Uterus (tissue), 4 donors: ENCODE measurements at places on chromosomes 11 and 22. TPM values are rescaled to one million over a fixed set of nuclear protein-coding genes. Genes with fewer than 3 reads are reported as not detected.

RASSF10 gene
- total RNA-seq: not detected

PKP3 gene
- total RNA-seq: 1.5 TPM

MMP3 gene
- total RNA-seq: not detected

KCNA4 gene
- total RNA-seq: not detected

ARFGAP2 gene
- 105 TPM for total RNA-seq

BDNF gene
- total RNA-seq: not detected

UPK2 gene
- not detected for total RNA-seq

DNA sequence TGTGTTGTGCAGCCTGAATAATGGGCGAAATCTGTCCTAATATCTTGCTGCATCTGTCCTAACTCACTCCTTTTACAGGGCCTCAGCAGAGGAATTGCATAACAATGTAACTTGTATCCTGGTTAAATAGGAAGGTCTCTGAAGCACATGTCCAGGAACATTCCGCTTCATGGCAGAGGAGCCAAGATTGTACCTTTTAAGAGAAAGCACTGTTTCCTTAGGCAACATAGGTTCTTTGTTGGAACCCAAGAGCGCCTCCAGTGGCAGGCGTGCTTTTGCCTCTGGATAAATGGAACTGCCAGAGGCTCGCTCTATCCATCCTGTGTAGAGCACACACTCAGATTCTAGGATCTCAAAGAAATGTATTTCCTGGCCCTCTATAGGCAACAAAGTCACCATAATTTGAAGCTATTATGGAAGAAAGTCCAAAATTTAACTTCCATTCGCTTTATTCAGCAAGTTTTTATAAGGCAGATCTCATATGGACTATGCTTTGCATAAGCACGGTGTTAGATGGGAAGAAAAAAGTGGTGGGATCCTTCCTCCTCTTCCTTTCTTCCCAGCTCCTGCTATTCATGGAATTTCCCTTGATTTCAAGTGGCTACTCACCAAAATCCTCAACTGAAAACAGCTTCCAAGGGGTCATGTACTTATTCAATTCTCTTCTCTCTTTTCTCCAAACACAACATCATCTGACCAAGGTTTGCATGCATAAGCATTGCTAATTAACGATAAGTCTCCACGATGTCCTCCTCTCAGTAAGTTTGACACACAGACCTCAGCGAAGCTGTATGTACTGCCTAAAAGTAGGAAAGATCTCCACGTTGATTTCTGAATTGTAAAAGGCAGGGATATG, at the start of gene BLID:
BLID (minus strand) TSS at position 692 of the 856 bp plus-strand sequence; CDS start at position 399, 293 bp downstream.
- no peaks in the 10 kb centered on the region for H3K4me1 ChIP-seq
- DNase-seq: peak; percentile 54
- no peaks in the 10 kb centered on the region for H3K27me3 ChIP-seq
- H3K36me3 ChIP-seq: no peaks in the 10 kb centered on the region
- H3K27ac ChIP-seq: peak within 1 kb of the TSS; percentile 54
- no peak within 1 kb of the TSS for H3K4me3 ChIP-seq

DNA sequence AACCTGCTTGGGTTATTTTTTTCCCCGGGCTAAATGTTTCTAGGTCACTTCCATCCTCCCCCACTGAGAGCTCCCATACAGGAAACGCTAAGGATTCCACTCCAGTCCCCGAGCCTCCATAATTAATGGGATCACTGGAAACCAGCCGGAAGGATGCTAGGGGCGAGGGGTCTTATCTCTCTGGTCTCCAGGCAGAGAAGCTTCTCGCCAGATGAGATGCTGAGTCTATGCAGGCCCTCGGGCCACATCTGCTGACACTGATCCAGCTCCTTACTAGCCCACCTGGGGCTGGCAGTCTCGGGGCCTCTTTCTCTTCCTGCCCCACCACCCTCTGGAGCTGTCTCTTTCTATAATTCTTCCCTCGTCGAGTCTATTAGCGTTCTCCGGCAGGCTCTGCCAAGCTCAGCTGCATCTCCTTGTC, 125.9 kb upstream of the SYT13 start:
- DNase-seq: no peak
- no peak overlapping the region for H3K27ac ChIP-seq

- no peaks in the 10 kb centered on the region for H3K27me3 ChIP-seq
- no peaks in the 10 kb centered on the region for H3K4me1 ChIP-seq
Observed at GRCh38 chr22:46985507-46985882, 223.0 kb downstream of the TBC1D22A start.

GRCh38 chr11:116454020-116454645, 318.7 kb downstream of the BUD13 start:
- H3K4me1 ChIP-seq: no peaks in the 10 kb centered on the region
- H3K27me3 ChIP-seq: no peaks in the 10 kb centered on the region
- no peaks in the 10 kb centered on the region for H3K36me3 ChIP-seq
- no peak overlapping the region for H3K4me3 ChIP-seq
- DNase-seq: peak; percentile 61
- no peak overlapping the region for H3K27ac ChIP-seq

DNA sequence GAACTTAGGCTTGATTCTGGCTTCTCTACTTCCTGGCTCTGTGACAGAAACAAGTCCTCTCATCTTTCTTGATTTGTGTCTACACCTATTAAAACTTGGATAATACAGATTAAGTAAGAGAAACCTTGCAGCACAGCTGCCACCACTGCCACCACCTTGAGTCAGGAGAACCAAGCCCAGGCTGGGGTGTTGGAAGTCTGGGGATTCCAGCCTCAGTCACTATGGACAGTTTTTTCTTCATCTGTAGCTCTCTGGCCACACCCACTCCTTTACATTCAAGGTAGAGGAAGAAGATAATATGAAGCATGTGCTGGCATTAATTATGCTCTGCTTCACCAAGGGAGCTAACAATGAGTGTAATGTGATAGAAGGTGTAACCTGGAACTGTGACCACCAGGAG, 75.7 kb downstream of the RELT start:
- H3K4me1 ChIP-seq: no peaks in the 10 kb centered on the region
- H3K27me3 ChIP-seq: no peaks in the 10 kb centered on the region
- no peak for DNase-seq
- H3K27ac ChIP-seq: no peak overlapping the region
- H3K36me3 ChIP-seq: no peaks in the 10 kb centered on the region
- H3K4me3 ChIP-seq: no peak overlapping the region

GRCh38 chr22:44472598-44472997, 25.4 kb downstream of the RTL6 start:
- no peaks in the 10 kb centered on the region for H3K27me3 ChIP-seq
- DNase-seq: no peak
- no peaks in the 10 kb centered on the region for H3K36me3 ChIP-seq

DNA sequence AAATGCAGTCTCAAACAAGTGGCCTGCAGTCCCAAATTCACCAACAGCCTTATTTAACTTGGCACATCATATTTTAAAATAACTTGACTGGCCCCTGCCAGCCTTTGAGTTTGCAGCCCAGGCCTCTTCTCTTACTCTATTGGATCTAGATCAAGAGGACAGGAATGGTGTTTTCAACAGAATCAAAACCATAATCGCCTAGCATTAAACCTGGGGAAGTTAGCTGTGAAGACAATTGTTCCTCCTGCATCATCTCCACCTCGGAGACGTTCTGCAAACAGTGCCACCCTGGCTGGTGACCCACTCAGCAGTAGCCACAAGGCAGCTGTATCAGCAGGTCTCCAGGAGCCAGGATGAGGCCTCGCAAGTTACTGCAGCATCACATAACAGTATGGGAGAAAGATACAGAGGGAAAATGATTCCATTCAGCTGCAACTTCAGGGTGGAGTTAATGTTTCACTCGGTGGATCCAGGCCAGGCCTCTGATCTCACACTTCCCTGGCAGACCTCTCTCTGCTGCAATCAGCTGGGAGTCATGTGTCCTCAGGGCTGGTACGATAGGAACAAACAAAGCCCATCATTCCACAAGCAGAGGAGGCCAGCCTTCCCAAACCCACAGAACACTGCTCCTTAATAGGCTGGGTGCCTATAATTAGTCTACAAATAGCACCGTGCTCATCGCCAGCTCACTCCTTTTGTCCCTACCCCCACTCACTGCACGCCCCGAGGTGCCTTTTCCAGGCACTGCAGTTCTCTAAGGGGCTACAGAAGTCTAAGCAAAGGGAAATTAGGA, 18.6 kb upstream of the SCN2B start:
- no peaks in the 10 kb centered on the region for H3K4me1 ChIP-seq
- no peaks in the 10 kb centered on the region for H3K36me3 ChIP-seq
- H3K4me3 ChIP-seq: no peak overlapping the region

GRCh38 chr22:16955081-16955480, 52.9 kb downstream of the GAB4 start:
- no peak overlapping the region for H3K27ac ChIP-seq
- H3K4me3 ChIP-seq: no peak overlapping the region
- no peaks in the 10 kb centered on the region for H3K27me3 ChIP-seq
- H3K4me1 ChIP-seq: no peaks in the 10 kb centered on the region

DNA sequence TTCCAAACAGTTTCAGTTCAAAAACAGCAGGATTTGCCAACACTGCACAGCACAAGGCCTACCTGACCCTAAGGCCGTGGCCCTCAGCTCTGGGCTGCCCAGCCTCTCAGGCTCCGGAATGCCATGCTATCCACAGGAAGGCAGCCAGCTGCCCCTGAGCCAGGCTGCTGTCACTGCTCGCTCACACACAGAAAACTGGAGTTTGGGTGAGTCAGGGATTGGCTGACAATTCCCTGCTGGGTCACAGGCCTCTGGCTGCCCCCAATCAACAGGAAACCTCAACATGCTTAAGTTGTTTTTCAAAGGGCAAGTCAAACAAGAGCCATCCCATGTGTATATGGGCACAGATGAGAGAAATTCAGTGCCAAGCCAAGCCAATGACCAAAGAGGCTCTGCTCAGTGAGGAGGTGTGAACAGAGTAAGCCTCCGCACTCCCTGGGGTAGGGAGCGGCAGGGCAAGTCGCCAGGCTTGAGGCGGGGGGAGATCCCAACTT, 50.2 kb downstream of the RPL27A start:
- peak overlapping the region; percentile 99 for H3K27ac ChIP-seq
- H3K4me3 ChIP-seq: no peak overlapping the region
- DNase-seq: peak; percentile 75
- H3K36me3 ChIP-seq: no peaks in the 10 kb centered on the region
